ENCODE measurements at places on chromosomes 5 and 9.
A peak's percentile ranks its signal among the peaks of the same experiment; 100 is the strongest.

DNA sequence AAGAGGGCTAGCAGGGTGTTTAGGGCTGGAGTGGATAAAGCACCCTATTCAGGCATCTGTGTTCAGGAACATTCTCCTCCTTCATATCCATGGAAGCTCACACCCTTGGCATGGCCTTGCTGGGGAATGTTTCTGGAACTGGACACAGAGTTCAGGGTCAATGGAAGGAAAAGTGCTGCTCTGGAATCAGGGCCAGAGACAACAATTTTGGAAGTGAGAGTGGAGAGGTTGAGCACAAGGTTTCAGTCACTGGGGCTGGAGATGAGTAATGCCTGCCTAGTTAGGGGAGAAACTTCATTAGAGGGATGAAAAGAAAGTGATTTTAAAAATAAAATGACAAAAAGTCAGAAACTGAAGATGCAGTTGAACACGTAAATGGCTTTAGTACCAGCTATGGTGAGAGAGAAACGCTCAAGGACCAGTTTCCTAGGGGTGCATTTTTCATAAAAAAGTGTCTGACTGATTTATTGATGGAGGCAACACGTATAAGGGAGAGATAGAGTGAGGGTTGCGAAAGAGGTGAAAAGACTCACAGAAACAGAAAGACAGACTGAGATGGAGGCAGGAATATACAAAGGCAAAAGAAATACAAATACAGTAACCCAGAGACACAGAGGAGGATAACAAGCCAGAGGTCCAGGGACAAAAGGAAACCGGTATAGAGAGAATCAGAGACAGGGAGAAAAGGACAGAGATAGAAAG lies 8.0 kb upstream of the TNFSF15 start:
- no peak for DNase-seq

- no peak for DNase-seq
Measured at GRCh38 chr5:170534177-170534576, 30.4 kb downstream of the KCNIP1 start.

- DNase-seq, result no peak
Measured at GRCh38 chr5:144108131-144108530, 62.3 kb downstream of the YIPF5 start.

GRCh38 chr5:93220431-93220830 lies 360.6 kb downstream of the NR2F1-AS1 start:
- DNase-seq, result no peak

DNA sequence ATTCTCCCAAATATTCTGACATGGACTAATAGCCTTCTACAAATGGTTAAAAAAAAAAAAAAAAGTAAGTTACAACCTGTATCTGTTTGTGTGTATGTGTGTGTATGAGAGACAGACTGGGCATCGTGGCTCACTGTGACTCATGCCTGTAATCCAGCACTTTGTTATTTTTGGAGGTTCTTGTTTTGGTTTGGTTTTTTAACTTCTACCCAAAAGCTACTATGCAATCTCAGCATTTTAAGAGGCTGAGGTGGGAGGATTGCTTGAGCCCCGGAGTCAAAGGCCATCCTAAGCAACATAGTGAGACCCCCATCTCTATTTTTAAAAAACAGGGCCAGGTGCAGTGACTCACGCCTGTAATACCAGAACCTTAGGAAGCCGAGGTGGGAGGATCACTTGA lies 17.6 kb upstream of the HAVCR1 start:
- no peak for DNase-seq

- DNase-seq, result peak; percentile 76
Measured at GRCh38 chr5:134224888-134225779, 739 bp downstream of the PPP2CA start.

DNA sequence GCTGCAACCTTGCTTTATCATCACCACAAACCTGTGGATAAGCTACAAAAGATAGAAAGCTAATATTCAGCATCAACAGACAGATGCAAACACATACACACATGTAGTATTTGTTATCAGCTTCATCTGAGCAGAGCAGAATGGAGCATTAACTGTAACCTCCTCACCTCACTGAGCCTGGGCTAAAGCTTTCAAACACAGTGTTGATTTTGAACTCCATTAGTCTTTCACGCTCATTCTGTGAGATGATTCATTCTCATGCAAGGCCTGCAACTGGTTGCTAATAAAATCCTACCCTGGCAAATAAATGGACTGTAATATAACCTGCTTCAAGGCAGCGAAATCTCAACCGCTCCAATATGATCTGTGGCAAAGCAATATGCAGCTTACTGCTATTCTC lies 1360.6 kb upstream of the ACO1 start:
- no peak for DNase-seq

GRCh38 chr9:128097543-128098296 lies 29.7 kb downstream of the SLC25A25 start:
- DNase-seq, result no peak

GRCh38 chr9:126372716-126373115 lies 46.1 kb downstream of the MVB12B start:
- no peak for DNase-seq

DNA sequence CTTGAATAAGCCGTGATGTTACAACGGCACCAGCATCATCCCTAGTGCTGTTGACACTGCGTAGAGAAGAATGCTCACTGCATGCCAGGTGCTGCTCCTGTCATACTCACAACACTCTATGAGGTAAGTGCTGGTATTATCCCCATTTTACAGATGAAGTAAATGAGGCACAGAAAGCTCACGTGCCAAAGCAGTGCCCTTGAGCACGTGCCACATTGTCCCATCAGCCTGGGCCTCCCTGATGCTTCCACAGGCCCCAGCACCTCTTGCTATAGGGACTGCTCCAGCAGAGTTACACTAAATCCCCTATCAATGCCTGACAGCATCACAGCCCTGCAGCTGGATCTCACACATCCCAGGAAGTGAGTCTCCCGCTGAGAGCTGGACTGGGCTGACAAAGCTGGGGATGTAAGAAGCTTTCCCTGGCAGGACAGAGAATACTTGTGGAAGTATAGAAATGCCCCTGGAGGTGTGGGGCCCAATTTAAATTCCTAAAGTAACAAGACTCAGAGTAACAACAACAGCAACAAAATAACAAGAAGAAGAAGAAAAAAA lies 216.1 kb downstream of the FSTL4 start:
- DNase-seq, result no peak

GRCh38 chr9:108880738-108881316 lies 18.8 kb downstream of the ACTL7A start:
- DNase-seq, result no peak

DNA sequence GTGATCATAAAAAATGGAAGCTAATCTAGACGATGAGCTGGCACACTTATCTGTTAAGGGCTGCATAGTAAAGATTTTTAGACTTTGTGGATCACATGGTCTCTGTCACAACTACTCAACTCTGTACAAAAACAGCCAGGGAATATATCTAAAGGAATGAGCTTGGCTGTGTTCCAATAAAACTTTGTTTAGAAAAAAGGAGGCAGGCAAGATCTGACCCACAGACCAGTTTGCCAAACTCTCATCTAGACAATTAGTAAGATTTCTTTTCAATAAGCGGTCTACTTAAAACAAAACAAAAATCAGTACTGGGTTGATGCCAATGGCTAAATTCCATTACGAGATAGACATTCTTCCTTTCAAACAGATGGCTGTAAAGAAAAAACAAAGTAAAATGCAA lies 53.0 kb upstream of the RETREG1 start:
- no peak for DNase-seq

DNA sequence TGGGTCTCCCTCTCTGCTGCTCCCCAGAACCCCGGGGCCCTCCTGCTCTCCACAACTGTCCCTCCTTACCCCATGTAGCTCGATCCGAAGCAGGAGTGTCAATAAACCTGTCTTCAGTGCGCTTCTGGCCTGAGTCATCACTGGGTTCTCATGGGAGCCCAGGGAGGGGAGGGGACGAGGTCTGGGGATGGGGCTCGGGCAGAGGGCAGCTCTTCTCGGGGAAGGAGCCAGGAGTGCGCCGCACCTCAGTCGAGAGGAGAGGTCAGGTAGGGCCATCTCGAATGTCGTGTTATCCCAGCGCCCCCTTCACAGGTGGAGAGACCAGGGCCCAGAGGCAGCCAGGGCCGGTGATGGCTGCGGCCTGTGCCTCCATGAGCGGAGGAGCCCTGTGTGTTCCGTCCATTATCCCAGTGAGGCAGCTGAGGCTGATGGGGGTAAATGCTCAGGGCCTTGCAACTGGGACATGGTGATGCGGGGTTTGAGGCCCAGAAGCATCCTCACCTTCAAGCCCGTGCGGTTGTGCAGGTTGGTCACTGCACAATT lies 52.1 kb downstream of the LRSAM1 start:
- no peak for DNase-seq

GRCh38 chr5:39502704-39503103 lies 77.9 kb upstream of the DAB2 start:
- DNase-seq, result no peak

- DNase-seq, result no peak
Measured at GRCh38 chr9:29129763-29130162, 1556.5 kb upstream of the C9orf72 start.

DNA sequence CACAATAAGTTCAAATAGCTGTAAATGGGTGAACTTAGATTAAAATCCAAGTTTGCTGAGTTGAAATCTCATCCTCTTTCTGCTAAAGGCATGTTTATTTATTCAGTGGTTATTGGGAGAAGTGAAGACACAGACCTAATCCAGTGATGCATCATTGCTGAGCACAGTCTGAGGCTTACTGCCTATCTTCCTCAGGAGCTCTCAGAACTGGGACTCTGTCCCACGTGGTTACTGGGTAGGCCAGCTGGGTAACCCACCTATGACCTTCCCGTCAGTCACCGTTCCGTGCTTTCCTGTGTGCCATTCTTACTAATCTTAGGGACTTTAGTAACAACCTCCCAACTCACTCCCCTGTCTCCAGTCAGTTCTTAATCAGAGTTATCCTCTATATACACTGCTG lies 226.8 kb upstream of the ATP10B start:
- no peak for DNase-seq

DNA sequence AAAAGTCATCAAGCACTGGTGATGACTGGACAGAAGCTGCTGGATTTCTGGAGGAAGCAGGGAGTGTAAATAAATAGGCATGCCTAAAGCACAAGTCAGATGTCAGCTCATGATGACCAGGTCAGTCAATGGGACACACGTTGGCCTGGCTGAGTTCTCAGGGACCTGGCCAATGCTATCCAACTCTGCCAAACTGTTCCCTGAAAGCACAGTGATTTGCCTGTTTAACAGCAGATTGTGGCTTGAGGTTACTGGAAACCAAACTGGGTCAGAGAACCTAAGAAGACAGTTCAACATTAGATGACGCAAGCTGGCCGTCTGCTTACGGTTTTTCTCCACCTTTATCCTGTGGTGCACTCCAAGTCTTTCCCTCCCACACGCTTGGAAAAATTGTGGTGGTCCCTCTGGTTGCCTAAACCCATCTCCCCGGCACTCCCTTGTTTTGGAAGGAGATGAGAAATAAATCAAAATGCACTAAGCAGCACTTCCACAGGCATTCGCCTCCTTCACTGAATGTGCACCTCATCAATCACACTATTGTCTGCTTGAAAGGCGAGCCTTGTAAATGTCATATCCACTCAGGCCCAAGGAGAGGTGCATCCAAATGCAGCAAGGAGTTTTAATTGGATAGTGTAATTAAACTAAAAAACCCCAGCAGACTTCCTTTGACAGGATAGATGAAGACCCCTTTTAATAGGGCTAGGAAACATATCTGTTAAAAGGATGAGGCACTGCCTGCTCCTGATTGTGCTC lies 199.4 kb downstream of the GAPVD1 start:
- no peak for DNase-seq

DNA sequence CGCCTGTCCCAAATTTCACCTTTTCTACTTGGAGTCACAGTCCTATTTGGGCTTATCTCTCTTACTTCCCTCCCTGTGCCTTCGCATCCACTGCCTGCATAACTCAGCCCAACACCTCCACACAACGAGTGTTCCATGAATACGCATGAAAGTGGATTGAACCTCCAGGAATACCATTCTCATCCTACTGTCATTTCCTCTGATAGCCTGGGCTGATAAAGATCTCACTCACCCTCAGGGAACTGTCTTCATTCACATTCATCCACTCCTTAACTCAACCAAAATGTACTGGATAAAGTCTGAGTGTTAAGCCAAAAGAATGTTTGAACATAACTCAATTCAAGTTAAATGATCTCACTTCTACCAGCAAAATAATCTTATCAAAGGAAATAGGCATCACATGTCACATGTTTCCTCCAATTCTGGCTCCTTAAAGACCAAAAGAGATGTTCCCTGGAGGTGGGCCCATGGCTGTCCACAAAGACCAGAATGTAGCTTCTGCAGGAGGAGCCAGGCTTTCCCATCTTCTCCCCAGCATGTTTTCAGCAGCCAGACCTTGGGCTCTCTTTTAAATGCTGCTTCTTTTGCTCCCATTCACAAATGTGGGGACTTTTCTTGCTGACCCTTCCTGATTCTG lies 28.4 kb upstream of the TRIO start:
- DNase-seq, result no peak

DNA sequence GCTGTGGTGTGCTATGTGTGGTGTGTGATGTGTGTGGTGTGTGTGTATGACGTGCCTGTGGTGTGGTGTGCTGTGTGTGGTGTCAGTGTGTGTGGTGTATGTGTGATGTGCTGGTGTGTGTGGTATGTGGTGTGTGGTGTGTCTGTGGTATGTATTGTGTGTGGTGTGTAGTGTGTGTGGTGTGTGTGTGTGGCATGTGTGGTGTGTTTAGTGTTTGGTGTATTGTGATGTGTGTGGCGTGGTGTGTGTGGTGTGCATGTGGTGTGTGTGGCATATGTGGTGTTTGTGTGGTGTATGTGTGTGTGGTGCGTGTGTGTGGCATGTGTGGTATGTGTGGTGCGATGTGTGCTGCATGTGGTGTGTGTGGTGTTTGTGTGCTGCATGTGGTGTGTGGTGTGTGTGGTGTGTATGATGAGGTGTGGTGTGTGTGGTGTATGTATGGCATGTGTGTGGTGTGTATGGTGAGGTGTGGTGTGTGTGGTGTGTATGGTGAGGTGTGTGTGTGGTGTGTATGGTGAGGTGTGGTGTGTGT lies 18.3 kb upstream of the RNU6ATAC start:
- DNase-seq, result no peak

DNA sequence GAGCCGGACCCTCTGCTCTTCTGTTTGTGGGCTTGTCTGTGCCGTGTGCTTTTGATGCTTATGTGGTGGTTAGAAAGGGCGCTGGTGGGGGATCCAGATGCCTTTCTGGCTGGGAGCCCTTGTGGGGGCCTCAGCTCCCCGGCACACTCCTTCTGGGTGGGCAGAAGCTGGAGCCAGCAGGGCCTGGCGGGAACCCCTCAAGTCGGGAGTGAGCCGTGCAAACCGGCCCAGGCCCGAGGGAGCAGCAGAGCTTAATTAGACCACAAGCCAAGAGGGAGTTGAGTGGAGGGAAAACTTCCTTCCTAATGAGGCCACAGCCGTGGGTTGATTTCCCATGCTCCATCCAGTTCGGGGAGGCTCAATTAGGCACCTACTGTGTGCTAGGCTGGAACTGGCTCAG lies 76.0 kb upstream of the RNU6ATAC start:
- DNase-seq, result no peak
